ENCODE measurements at places on chromosomes 2 and 18.

DNA sequence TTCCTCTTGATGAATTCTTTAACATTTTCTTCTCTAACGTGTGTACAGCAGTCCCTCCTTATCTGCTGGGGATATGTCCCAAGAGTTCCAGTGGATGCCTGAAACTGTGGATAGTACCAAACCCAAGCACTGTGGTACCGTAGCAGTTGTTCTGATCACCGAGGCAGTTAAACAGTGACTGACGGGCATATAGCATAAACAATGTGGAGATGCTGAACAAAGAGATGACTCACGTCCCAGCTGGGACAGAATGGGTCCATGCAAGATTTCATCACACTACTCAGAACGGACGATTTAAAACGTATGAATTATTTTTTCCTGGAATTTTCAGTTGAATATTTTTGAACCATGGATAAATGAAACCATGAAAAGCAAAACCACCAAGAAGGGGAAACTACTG, 54.5 kb upstream of the SPAG16 start:
- DNase-seq, result no peak

DNA sequence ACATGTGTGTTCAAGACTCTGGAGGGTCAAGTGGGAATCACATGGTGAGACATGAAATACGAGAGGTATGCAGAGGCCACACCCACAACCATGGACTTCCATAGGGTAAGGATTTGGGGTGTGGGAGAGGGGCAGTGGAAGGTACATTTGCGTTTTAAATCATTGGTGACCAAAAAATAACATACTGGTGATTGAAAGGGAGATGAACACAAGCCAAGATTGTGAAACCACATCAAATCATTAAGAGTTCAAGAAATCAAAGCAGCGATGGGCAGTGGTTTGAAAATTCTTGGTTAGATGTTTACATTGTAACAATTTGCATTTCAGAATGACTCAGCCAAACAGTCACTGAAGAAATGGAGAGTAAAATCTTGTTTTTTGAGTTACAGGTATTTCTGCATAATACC, 1.9 kb upstream of the CABYR start:
- peak; percentile 72 for DNase-seq

GRCh38 chr2:42809131-42809818, 16.9 kb upstream of the HAAO start:
- peak; percentile 44 for DNase-seq

GRCh38 chr18:2716394-2717326, 61.1 kb downstream of the SMCHD1 start:
- DNase-seq, result no peak

DNA sequence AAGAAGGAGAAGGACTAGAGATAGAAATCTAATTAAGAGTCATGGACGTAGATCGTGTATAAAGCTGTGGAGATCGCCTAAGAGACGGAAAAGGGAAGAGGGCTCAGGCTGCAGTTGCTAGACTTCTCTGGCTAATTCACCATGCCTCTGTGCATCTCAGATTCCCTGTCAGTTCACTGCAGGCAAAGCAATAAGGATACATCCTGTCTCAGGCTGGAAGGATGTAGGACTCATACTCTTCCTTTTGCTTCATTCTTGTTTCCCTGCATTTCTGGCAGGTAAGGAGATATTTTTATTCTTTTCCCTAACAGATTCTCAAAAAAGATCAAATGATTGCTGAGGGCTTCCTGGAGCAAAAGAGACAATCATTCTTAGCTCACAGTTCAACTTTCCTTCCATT, 112.5 kb downstream of the AP1S3 start:
- DNase-seq, result no peak

GRCh38 chr2:203675086-203675485, 31.4 kb upstream of the CD28 start:
- no peak for DNase-seq

GRCh38 chr2:2400286-2401038, 69.4 kb upstream of the MYT1L start:
- no peak for DNase-seq
